ENCODE measurements at places on chromosomes 12 and 14.

GRCh38 chr14:30874120-30874998 is at the start of gene COCH:
COCH (plus strand) TSS chr14:30874559; CDS start chr14:30874939, 380 bp downstream.
- peak; percentile 73 for DNase-seq

GRCh38 chr14:61111209-61111665 is 130.2 kb downstream of the SLC38A6 start:
- DNase-seq: no peak

DNA sequence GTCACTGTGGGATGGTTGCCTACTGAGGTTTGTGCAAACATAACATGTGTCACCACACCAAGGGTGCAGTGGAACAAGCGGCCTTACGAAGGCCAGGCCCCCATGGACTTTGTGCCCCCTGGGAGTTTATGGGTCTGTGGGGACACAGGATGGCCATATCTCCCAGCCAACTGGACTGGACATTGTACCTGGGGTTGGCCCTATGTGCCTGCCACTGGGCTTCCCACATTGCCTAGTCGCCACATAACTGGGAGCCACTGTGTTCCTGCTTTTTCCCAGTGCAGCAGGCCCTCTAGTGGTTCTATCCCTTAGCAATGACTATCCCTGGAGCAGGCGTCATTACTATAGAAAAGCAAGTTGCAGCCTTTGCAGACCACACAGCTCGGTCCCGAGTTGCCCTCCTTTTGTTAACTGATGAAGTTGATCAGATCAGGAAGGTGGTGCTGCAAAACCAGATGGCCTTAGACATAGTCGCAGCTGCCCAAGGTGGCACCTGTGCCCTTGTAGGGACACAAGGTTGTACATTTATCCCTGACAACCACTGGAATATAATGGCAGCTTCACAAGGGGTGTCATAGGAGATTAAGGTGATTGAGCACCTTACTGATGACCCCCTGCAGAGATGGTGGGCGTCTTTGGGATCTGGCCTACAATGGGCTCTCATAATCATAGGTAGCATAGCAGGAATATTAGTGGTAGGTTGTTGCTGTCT is 15.2 kb upstream of the RNASE12 start:
- no peak for DNase-seq

DNA sequence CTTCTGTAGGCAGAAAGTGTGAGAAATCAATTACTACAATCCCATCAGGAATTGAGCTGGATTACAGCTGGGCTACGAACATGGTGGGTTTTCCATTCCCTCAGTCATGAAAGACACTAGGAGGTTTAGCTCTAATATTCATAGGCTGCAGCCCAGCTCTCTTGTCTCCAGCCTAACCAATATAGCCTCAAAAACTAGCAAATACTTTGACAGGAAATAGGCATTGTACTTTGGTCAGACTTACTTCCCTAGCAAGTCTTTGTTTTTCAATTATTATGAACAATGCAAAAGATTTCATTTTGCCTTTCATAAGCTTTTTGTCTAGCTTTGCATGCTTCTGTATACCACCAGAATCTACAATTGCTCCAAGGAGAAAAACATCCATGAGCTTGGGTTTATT is 296.2 kb downstream of the GPHN start:
- no peak for DNase-seq

GRCh38 chr12:100908501-100908900 is 113.9 kb downstream of the ANO4 start:
- DNase-seq: no peak

DNA sequence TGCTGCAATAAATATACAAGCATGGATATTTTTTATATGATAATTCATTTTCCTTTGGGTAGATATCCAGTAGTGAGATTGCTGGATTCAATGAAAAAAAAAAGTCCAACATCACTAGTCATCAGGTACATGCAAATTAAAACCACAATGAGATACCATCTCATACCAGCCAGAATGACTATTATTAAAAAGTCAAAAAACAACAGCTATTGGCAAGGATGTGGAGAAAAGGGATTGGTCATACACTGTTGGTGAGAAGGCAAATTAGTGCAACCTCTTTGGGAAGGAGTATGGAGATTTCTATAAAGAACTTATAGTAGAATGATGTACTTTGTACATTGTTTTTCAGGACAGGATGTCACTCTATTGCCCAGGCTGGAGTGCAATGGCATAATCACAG is 531.2 kb upstream of the MGAT4C start:
- DNase-seq: no peak

GRCh38 chr14:99064262-99064954 is 207.6 kb downstream of the BCL11B start:
- no peak for DNase-seq

DNA sequence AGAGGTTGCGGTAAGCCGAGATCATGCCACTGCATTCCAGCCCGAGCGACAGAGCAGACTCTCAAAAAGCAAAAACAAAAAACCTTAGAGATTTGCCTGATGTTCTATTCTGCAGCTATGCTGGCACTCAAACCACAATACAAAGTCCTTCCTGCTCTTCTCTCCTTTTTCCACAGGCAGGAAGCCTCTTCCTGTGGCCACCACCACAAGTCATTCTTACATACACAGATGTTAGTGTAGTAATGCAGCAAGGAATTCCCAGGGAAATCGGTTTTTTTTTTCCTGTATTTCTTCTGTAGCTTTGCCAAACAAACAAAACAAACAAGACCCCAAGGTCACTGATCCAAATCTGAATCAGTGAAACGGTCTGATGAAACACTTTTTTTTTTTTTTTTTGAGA is 104.3 kb downstream of the FIGNL2 start:
- no peak for DNase-seq

DNA sequence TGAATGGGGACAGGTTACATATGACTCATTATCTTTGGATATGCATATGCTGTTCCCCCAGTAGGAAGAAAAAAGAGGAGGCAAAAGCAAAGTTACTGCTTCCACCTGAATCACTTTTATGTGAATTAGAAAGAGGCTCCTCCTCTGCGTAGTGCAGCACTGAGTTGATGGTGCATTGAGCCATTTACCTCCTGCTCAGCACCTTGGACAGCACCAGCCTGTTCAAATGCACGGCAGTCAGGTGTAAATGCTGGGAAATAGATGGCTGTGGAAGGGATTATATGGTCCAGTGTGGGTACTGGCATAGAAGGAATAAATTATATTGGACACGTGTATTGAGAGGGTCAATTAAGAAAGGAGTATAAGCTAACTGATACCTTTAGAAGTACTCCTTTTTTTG is 541.9 kb upstream of the SEL1L start:
- no peak for DNase-seq

DNA sequence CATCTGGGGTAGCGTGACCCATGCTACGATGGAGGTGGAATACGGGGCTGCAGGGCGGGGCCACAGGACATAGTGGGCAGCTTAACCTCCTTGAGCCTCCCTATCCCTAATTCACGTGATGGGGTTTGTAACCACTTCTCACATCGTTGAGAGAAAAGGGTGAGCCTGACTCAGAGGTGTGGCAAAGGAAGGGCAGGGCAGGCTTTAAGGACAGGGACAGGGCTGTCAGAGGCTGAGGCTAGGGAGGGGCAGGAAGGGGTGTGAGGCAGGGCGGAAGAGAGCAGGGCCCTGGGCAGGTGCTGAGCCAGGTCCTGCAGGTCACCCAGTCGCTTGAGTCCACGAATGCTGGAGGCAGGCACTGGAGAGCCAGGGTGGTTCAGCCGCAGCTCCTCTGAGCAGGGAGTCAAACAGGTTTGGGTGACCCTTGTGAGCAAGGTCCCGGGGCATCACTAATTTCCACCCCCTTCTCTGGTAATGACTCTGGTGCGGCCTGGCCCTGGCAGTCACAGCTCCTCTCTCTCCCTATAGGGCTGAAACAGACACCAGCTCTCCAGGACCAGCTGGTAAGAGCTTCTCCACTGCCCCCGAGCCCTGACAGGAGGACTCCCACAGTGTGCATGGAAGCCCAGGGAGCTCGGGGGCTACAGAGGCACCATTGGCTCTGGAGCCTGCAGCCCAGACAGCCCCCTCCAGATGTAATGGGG is 7.5 kb upstream of the AQP2 start:
- no peak for DNase-seq

Data from activated CD8-positive, alpha-beta memory T cell treated with anti-CD3 and anti-CD28 coated beads, Interleukin-2, amount 50 U/mL, for 48 hours (primary cell).